CMK (cell line): ENCODE measurements at places on chromosomes 13 and 19.

- no peak for DNase-seq
These were observed 20.5 kb downstream of the CCDC8 start for GRCh38 chr19:46392837-46393236.

DNA sequence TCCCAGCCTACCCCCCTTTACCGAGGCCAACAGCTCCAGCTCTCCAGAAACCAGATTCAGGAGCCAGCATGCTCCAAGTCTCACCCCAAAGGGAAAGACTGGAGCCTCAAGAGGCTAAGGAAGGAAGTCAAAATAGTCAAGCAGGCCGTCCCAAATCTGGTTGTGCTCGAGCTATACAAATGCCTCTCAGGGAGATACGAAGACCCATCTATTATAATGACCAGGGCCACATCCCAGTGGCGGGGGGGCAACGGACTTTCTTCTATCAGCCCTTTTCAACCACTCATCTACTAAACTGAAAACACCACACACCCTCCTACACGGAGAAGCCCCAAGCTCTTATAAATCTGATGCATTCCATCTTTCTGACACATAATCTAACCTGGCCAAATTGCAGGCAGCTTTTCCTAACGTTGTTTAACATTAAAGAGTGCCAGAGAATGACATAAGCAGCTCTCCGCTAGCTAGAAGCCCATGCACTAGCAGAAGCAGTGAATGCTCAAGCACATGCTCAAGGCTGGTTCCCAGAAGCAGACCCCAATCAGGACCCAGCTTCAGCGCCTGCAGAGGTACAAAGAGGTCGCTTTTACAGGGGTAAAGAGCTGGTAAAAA is 104.6 kb upstream of the ZNF98 start:
- no peak for DNase-seq

- no peak for DNase-seq
These were observed 43.3 kb downstream of the NFIX start for GRCh38 chr19:13038306-13039210.

GRCh38 chr13:98577836-98578285 is 954 bp upstream of the STK24 start:
- no peak for DNase-seq

DNA sequence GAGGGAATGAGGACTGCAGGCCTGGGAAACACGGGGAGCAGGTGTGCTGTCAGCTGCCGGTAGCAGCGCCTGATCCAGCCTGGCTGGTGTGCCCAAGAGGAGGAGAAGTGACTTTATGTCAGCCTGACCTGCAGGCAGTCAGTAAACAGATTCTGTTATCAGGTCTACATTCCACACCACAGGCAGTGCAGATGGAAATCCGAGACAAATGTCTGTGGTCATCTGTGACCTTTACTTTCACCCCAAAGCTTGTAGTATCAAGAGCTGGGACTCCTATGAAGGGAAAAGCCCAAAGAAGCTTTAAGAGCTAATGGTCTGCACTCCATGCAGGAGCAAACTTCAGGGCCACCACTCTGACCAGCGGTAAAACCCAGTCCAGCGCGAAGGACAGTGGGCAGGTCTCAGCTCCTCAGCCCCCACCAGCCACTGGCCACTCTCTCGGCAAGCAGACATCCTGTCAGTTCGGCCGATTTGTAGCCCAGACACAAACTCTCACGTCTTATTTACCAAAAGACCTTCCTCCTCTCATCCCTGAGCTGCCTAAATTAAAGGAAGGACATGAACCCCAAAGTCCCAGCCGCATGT is 7.7 kb downstream of the EPS15L1 start:
- DNase-seq, result no peak

DNA sequence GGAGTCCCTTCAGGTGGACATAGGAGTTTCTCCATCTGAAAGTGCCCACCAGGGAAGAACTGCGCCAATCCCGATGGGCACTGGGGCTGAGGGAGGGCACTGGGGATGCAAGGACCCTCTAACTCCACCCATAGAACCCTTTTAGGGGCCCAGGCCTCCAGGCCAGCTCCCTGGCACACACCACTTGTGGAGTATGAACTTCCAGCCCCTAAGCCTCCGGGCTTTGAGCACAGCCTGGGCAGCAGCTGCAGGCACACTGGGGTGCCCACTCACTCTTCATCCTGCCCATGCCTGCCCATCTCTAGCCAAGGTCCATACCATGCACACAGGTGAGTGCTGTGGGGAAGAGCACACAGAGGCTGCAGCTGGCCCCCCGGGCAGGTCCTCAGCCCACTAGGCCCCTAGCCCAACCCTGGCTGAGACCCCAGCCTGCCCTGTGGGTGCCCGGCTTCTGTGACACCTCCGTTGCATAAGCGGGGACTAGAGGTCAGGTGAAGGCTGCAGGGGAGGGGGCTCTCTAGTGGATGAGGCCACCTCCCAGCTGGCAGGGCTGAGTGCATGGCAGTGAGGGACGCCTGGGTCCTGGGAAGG is 14.6 kb upstream of the SLC7A10 start:
- no peak for DNase-seq

DNA sequence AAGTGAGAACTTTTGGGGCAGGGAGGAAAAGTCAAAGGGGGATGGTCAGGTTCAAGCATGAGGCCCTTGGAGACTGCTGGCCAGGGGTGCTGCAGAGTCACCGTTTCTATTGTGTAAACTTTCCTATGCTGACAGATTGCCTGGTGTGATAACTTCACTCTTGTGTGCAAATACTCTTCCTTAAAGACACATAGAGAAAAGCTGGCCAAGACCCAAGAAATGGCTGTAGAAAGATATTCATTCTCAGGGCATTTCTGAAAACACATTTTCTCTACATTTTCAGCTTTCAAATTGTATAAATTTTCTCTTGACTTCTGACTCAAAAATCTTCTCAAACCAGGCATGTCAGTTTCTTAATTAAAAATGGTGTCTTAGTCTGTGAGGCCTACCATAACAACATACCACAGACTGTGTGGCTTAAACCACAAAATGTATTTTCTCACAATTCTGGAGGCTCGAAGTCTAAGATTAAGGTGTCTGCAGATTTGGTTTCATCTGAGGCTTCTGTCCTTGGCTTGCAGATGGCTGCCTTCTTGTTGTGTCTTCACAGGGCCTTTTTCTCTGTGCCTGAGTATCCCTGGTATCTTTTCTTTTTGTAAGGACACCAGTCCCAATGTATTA is 304.5 kb downstream of the KCNRG start:
- DNase-seq, result no peak

GRCh38 chr19:41868120-41868988 is 8.3 kb downstream of the RPS19 start:
- DNase-seq, result no peak

DNA sequence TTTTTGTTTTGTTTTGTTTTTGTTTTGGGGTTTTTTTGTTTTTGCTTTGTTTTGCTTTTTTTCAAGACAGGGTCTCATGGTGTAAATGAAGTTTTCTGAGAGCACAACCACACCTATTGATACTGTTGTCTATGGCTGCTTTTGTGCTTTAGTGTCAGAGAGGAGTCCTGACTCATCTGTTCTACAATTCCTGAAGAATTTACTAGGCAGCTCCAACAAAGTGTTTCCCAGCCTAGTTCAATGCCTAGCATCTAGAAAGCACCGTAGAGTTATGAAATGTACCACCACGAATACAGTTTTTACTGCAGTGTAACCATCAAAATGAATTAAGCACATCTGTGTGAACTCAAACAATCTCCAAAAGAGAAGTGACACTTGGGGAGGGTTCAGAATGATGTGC is 21.2 kb downstream of the SAFB start:
- no peak for DNase-seq

DNA sequence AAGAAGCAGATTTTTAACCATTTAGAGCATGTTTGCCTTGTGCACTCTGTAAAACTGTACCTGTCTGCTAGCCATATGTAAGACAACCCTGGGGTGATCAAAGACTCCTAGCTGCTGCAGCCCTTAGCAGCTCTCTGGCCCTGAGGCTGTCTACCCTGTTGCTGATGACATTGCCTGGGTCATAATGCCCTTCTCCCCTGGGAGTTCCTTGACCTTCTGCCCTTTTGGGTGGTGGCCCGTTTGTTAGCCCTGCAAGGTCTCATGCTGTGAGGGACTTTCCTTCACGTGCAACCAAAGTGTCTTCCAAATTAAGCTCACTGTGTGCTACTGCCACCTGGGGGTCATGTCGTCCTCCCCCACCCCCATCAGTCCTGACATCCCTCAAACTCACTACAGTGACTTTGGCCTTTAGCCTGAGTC is 7.4 kb downstream of the GPC6 start:
- DNase-seq, result no peak

GRCh38 chr19:38273499-38273898 is 9.1 kb downstream of the SPINT2 start:
- no peak for DNase-seq

DNA sequence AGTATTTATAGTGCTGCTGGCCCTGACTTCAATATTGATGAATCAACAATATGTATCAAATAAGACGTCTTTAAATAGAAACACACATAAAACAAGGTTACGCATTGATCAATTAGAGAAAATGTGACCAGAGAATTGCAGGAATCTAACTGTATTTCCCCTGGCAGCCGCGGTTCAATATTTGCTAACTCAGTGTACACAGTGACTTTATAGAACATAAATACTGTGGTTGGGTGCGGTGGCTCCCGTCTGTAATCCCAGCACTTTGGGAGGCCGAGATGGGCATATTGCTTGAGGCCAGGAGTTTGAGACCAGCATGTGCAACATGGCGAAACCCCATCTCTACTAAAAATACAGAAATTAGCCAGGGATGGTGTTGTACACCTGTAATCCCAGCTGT is 22.8 kb upstream of the UPF3A start:
- DNase-seq, result no peak

DNA sequence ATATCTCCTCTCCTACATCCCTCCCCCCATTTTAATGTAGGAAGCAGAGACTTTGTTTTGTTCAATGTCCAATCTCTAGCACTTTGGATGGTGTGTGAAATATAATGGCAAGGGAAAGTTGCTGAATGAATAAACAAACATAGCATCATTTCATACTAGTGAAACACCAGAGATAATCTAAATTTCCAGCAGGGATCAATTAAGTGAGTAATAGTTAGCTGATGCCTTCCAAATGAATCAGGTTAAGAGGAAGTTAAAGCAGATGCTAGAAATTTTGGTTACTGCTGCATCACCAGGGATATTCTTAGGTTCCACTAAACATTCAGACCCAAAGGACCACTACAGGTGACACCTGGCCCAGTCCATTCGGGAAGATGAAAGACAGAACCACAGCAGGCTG is 8.1 kb downstream of the MRPS31 start:
- DNase-seq, result no peak

- no peak for DNase-seq
These were observed 40.9 kb downstream of the CBY2 start for GRCh38 chr13:45742985-45743384.

DNA sequence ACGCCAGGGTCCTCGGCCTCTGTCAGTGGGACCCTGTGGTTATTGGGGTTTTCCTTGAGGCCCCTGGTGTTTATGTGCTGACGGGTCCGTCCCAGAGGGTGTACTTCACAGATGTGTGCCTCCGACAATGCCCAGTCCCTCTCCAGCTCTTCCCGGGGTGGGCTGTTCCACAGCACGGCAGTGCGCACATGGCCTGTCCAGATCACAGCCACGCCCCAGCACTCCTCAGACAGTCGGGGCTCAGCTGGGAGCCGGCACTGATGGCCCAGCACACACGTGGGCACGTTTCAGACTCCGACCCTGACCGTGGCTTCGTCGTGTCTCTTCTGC is 16.9 kb upstream of the F7 start:
- DNase-seq, result no peak

GRCh38 chr13:63167699-63168337 is 1752.2 kb upstream of the PCDH20 start:
- DNase-seq, result no peak

- DNase-seq, result no peak
These were observed 92.7 kb downstream of the FGF14 start for GRCh38 chr13:102309110-102309509.

DNA sequence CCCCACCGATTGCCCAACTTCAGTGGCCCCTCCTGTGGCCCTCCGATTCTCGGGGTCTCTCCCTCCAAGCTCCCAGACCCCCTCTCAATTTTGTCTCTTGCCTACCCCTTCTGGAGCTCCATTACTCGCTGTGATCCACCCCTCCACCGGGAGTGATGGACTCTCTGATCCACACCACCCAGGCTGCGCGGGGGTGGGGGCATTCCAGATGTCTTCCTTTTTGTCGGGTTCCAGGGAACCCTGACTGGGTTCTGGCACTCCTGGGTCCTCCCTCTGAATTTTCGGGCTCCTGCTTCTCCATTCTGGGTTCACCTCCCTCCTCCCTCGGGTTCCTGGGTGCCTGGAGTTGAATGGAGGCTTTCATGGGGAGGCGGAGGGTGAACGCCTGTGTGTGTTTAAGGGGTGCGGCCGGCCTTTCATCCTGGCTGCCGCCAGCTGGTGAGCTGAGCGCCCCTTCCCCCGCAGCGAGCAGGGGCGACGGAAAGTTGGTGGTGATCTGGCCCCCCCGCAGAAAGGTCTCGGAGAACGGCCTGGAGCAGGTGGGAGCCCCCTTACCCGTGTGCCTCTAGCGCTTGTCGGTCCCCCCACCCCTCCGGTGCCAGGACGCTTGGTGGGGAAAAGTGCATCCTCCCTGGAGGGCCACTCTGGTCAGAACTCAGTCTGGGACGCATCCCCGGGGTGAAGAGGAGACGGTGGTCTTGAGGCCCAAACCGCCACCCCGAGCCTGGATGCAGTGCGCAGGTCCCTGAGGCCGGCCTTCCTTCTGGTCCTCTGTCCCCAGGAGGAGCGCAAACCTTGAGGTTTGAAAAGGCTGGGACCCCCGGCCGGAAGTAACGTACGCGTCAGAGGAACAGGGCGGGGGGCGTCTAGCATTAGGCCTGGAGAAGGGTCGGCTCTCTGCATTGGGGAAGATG is 1.6 kb downstream of the MISP3 start:
- DNase-seq, result no peak

GRCh38 chr13:75760131-75761021 is 124.2 kb downstream of the LMO7 start:
- DNase-seq, result no peak

- no peak for DNase-seq
These were observed 111.5 kb downstream of the PTPRS start for GRCh38 chr19:5228932-5229777.
